Type B pancreatic cell (in vitro differentiated cells): ENCODE measurements at places on chromosomes 7 and 10.

GRCh38 chr10:17645621-17646345, 1.8 kb downstream of the STAM start:
- DNase-seq = no peak

- no peak for DNase-seq
Observed at GRCh38 chr10:3231951-3232730, 59.6 kb upstream of the PITRM1 start.

DNA sequence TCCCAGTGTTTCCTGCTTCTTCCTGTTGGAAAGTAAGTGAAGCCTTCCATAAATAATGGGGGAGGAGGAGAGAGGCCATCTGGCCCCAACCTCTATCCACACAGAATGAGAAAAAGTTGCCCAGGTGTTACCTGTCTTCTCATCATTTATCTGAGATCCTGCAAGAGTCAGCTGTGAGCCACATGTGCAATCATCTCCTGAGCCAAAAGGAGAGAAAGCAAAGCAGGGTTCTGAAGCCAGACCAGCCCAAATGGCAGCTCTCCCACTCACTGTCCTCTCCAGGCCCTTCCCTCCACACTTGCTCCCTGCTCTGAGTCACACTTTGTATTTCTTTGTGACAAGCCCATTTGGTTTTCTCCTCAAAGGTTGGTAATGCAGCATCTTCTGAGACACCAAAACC, 65.9 kb downstream of the FAM204A start:
- DNase-seq = no peak

GRCh38 chr7:84913731-84914130, 273.1 kb downstream of the SEMA3D start:
- no peak for DNase-seq

DNA sequence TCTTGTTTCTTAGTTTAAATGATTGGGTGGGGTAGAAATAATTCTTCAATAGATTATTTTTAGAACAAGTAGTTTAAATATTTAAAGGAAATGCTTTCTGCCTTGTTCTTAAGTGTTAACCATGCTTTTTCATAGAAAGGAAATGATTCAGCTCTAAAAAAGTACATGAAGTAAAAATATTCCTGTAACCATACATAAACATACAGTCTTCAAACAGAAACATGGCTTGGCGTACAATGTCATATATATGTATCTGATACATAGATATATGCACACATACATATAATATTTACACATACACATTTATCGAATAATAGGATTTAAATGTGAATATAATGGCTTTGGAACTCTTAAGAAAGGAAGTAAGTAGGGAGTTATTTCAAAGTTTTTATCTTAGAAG, 84.4 kb downstream of the RUNDC3B start:
- no peak for DNase-seq
